ENCODE measurements at places on chromosomes 16 and 17.

- no peak for DNase-seq
Observed at GRCh38 chr17:61202564-61202963, 197.1 kb upstream of the TBX2 start.

GRCh38 chr16:66682271-66682670 is 14.3 kb downstream of the CMTM4 start:
- DNase-seq = no peak

DNA sequence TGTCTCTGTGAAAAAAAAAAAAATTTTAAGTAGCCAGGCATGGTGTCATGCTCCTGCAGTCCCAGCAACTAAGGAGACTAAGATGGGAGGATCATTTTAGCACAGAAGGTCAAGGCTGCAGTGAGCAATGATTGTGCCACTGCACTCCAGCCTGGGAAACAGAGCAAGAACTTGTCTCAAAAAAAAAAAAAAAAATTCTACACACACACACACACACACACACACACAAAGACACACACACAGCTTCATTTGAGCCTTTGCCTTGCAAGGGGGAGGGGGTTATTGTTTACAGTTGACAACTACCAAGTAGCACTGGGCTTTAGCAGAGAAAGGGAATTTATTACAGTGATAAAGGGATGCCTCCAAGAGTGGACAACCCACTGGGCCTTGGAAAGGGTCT is 4.9 kb upstream of the POLR3E start:
- DNase-seq = no peak

DNA sequence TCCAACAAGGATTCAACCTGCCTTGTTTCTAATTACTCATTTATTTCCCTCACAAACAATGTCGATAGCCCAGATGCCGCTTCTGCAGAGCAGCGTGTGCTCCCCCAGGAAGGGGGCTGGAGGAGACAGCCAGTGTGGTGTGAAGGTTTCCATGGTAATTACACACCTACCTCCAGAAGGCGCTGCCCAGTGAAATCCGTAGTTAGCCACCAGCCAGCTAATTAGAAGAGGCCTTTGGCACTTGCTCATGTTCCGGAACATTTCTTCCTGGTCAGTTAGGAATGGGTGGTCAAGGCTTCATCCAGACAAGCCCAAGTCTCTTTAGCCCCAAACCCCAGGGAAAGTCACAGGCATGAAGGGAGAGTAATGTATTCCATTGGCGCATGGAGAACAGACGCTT is 342.5 kb upstream of the C16orf82 start:
- no peak for DNase-seq

DNA sequence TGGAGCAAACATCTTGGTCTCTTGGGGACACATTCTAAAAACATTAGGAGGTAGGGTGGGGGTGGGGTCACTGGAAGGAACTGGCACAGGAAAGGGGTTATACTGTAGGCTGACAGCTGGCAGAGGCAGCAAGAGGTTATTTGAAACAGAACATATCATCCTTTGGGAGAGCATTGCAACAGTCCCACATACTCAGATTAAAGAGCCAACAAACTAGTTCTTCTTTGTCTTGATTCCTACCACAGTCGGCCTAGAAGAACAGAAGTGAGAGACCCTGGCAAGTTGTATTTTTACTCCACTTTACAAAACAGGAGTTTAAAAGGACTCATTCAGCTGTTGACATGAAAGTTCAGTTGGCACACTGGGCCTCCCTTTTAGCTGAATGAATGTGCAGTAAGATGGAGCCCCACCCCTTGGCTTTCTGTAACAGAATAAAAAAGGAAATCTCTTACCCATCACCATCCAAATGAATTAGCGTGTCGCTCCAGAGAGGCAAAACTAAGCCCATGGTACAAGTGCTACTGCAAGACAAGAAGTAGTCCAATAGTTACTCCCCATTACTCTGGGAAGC is 54.6 kb upstream of the CORO6 start:
- DNase-seq = no peak

GRCh38 chr17:75525806-75526554 is 483 bp downstream of the LLGL2 start:
- DNase-seq = no peak

- DNase-seq = no peak
Observed at GRCh38 chr17:65202844-65203571, 65.8 kb downstream of the RGS9 start.

- no peak for DNase-seq
Observed at GRCh38 chr16:27108051-27108770, 41.5 kb downstream of the C16orf82 start.
